Occipital lobe (tissue), 3 donors: ENCODE measurements at places on chromosomes 3 and 15. TPM values are rescaled to one million over a fixed set of nuclear protein-coding genes. Genes with fewer than 3 reads are reported as not detected.
A peak's percentile ranks its signal among the peaks of the same experiment; 100 is the strongest.

DNA sequence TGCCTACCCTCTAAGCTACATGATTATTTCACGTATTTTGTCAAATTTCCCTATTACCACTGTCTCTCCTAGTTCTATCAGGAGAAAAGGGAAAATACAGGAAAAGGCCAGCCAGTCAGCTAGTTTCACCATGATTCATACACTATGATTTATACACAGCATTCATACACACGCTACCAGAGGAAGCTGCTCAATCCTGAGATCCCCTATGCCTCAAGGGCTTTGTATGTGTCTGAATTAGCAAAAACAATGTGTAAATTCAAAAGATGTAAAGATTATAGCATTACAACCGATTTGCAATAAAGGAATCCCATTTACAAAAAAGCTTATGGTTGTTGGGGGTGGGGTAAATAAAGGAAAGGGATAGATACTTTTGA, 3.1 kb upstream of the ACKR4 start:
- DNase-seq, result no peak

DNA sequence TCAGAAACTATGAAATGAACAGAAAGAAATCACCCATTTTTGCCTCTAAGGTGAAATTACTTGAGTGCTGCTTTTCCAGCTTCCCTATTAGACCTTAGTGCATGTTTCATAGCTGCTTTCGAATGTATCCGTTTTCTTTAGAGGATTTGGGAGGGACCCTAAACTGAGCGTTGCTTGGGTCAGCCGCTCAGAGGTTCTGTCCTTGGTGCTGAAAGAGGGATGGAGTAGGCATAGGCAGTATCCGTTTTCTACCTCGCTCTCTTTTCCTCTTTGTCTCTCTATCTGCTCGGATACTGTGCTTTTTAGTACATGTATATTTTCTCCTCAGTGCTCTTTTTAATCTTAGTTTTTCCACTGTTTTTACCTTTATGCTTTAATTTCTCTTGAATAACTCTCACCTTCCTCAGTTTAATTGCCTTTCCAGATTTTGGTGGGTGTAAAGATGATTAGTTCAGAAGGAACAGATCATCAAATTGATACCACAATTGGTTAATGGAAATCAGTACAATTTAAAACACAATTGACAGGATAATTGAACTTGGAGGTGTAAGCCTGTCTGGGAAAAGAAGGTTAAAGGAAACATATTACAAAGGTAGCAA, at the start of gene DRD3:
Gene DRD3, minus strand, starts transcription at position 283 of the 599 bp plus-strand sequence. CDS start 7,060 bp downstream, outside the sequence.
- no peak for DNase-seq

- DNase-seq, result no peak
These were observed 155.1 kb upstream of the TBL1XR1 start for GRCh38 chr3:177352424-177352823.

DNA sequence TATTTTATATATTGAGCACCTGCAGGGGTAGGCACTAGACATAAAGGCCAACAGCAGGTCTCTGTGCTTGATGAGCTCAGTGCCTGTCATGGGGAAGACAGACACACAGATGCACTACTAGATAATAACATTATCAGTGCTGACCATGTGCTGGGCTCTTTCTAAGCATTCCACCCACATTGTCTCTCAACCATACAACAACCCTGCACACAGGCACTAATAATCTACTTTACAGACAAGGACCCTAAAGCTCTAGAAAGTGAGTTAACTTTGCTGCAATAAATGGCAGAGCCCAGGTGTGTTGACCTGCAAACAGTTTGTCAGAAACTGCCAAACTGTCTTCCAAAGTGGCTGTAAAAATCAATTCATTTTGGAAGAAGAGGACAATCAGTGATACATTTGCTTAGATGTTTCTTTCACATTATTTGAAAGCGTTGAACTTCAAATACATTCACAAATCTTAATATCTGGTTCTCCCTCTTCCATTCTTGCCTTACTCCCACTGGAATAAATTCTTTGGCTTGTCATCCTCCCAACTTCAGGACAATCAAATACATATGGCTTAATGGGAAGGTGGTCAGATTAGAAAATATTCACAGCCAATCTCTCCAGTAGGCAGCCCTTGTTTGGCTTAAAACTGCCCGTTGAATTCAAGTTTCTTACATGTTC, 11.0 kb upstream of the PP2D1 start:
- no peak for DNase-seq

- no peak for DNase-seq
These were observed 14.9 kb downstream of the NR1I2 start for GRCh38 chr3:119796785-119797184.

- no peak for DNase-seq
These were observed 18.1 kb upstream of the SCN10A start for GRCh38 chr3:38834110-38834509.

- no peak for DNase-seq
These were observed 204.9 kb downstream of the CNTN4 start for GRCh38 chr3:2303566-2303965.

- DNase-seq, result no peak
These were observed 20.8 kb upstream of the ALDH1L1 start for GRCh38 chr3:126201168-126201567.

GRCh38 chr3:185729337-185730055, 95.3 kb downstream of the IGF2BP2 start:
- no peak for DNase-seq

DNA sequence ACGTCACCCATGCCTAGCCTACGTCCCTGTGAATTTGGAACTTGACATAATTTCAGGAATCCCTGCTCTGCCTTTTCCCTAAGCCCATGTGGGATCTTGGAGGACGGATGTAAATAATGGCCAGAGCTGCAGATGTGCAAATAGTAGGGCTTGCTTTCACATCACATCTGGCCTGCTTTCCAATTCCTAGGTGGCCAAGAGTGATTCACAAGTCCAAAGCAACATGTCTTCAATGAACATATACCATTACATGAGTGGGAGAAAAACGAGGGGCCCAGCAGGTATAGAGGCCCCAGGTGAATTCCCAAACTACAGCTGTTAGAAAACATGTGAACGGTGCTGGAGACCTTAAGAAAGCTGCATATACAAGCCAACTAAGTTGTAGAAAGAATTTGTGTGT, 214.6 kb downstream of the MAGI1 start:
- no peak for DNase-seq

DNA sequence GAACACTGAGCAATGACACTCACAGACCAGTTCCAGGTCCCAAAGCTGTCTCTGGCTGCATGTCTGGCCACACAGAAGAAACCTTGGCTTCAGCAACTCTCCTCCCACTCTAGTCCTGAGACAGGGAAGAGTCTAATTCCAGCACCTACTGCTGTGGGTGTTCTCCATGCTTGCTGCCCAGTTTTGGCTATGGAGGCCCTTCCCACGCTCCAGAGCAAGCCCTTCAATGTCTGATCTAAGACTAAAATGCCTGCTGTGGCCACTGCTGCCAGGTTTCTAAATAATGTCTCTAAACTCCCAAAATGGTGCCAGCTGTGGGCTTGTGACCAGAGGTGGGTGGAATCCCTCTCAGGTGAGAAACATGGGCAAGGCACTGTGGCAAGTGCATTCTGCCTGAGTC, 531.3 kb downstream of the GRM7 start:
- peak; percentile 50 for DNase-seq

- no peak for DNase-seq
These were observed 35.3 kb downstream of the KCNH8 start for GRCh38 chr3:19183584-19183983.

DNA sequence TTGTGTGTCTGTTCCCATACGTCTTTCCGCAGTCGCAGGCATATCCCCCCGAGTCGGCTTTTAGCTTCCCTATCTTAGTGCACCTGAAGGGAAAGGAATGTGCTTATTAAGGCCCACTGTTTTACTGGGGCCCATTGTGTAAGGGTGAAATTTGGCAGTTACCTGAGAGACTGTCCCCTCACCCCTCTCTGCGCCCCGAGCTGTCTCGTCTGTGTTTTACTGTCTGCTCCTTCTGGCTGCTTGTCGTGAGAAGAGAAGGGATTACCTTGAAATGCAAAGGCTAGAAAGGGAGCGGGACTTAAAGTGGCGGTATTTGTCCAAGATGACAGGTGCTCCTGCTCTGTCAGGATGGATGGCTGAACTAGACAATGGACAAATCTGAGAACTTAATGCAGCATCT, 233.0 kb upstream of the POU1F1 start:
- DNase-seq, result no peak

DNA sequence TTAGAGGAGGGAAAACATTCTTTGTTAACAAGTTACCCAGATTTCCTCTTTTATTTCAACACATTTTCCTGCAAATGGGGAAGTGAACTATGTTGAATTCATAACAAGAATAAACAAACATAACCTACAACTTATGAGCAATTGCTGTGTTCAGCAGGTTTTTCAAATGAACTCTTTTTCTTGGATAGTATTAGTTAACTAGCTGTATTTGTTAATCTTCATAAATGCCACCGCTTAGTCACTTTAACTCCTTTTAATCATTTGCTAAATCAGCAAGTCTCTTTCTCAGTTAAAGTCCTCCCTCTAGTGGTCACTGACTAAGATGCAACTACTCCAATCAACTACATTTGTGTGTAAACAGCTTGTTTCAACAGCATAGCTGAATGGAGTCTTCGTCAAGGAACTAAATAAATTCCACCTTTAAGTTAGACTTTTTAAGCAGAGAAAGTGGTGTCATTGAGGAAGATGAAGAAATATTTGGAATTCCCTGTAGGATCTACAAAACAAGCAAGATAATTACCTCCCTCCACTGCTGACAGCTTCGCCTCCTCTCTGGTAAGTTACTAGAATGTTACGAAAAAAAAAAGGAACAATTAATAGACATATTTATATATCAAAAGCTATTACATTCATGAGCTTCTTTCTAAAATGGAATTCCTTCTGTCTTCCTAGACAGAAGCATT, 1122.0 kb downstream of the ROBO1 start:
- DNase-seq, result no peak

GRCh38 chr3:29475854-29476253, 195.0 kb downstream of the RBMS3 start:
- no peak for DNase-seq

GRCh38 chr3:76969996-76970615, 69.8 kb upstream of the ROBO2 start:
- DNase-seq, result no peak

DNA sequence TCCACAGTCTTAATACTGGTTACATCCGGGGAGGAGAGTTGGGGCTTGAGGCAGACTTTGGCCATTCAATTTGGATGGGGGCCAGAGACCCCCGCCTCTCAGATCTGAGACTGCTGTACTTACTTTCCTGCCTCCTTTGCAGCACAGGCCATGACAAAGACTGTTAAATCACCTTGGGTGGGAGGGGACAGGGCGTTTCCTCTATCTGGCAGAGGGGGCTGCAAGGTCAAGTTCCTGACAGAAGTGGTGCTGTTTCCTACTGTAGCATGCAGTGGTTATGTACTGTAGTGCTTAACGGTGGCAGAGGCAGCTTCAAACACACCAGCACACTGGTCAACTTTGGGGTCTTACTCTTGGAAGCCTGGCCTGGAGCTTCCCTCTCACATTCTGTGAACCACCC, 261.2 kb upstream of the LRRFIP2 start:
- no peak for DNase-seq

- no peak for DNase-seq
These were observed 104.1 kb downstream of the TPRA1 start for GRCh38 chr3:127486321-127486944.

LRRC34 gene
- 8.1 TPM for total RNA-seq

TMCO5A gene
- not detected for total RNA-seq

CADM2 gene
- total RNA-seq, result 96.5 TPM

NOP10 gene
- total RNA-seq, result 77.4 TPM

WHAMM gene
- total RNA-seq, result 4.5 TPM

SEMA5B gene
- total RNA-seq, result 9.8 TPM
